ENCODE measurements at places on chromosomes 6 and 20.

DNA sequence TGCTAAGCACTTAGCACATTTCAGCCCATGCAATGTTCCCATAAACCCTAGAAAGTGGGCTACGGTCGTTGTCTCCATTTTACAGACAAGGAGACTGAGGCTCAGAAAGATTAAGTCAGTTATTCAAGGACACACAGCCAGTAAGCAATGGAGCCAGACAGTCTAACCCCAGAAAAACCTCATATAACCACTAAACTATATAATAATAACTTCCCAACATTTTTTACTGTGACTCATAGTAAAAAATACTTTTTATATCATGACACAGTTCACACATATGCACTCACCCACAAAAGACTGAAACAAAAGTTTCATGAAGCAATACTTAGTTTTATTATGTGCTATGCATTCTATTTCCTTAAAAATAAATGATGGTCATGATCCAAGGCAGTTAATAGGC, 66.2 kb upstream of the EYA2 start:
- DNase-seq: no peak

DNA sequence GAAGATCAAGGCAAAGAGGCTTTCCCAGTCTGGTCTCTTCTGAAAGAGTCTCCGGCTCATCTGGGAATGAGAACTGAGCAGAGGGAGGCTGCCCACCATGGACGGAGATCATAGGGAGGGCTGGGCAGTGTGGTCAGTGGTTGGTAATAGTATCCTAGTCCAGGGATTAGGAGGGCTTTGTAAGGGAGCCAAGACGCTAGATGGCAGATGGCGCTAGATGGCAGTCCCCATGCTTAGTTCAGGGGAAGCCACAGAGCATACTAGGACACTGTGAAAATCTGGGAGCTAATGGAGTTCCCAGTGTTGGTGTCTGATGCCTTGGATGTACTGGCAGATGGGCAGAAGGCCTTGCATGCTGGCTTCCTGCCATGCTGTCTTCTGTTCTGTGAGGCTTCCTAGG, 21.7 kb upstream of the DAAM2 start:
- DNase-seq: no peak

- peak; percentile 36 for DNase-seq
Observed at GRCh38 chr6:113969888-113970804, 802 bp downstream of the HDAC2 start.

DNA sequence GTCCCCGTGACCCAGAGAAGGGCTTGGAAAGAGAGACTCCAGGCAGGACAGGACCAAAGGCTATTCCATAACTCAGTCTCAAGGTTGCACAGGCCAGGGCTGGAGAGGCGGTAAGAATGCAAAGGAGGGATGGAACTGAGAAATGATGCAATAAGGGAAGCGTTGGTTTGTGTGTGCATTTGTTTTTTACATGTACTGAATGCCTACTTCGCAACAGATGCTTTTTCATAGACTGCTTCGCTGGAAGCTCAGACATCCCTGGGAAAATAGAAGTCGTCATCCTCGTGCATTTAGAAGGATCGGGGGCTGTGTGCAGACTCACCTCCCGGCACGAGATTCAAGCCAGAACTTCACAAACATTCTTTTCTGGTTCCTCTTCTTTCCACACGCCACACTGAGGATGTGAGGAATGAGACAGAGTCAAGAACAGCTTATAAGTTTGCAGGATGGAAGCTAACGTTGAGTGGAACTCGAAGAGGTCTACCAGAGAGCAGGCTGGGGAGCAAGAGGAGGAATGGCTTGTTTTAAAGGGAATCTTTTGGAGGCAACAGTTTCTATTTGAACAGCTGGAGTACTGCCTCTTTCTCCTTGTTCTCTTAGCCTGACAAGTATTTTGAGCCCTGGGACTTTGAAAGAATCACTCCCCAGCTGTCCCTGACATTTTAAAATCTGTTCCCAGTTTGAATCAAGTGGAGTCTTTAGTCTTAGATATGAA, 19.3 kb upstream of the LY86 start:
- no peak for DNase-seq

DNA sequence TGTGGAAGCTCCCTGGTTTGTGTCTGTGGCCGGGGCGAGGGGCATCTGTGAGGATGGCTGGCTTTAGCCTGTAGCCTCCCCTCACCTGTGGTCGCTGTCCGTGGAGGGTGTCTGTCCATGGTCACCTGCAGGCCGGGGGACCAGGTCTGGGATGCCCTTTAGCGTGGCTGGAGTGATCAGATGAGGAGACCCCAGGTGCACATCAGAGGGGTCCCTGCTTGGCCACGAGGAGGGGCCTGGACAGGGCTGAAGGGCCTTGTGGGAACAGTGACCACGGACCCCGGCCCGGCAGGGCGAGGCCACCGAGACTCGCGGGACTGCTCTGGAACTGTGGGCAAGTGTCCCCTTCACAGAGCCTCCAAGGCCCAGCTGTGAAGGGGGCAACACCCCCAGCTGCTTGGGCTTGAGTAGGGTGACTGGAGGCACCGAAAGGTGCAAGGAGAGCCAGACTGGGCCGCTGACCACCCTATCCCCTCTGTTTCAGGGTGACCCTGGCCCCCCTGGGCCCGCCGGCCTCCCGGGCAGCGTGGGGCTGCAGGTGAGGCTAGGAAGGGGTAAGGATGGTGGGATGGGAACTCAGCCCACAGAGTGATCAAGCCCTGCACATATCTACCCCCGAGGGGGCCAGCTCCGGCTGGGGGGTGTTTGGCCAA, 8.6 kb downstream of the COL9A3 start:
- no peak for DNase-seq

GRCh38 chr6:27814665-27815424, 97.4 kb downstream of the OR2B2 start:
- peak; percentile 87 for DNase-seq

- no peak for DNase-seq
Observed at GRCh38 chr20:51549474-51549873, 7.0 kb upstream of the NFATC2 start.

GRCh38 chr6:110664933-110665332, 150.3 kb downstream of the CDK19 start:
- no peak for DNase-seq

- DNase-seq: no peak
Observed at GRCh38 chr6:78984225-78984950, 93.7 kb downstream of the PHIP start.
